ENCODE measurements at places on chromosomes 3 and 15.

DNA sequence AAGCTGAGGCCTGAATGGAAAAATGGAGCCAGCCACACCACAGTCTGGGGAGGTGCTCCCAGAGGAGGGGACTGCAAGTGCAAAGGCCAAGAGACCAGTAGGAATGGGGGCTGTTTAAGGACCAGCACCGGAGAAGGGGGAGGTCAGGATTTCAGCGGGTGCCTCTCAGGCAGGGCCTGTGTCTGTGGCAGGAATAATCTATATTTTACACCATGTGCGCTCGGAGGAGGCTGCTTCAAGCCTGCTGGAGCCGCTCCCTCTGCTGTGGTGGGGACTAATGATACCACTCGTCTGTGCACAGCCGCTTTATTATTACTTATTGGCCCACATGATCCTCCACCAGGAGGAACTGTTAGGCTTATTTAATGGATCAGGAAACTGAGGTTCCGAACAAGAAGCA is 45.3 kb downstream of the TPRA1 start:
- DNase-seq: no peak

- no peak for DNase-seq
These were observed 37.2 kb upstream of the DLG1 start for GRCh38 chr3:197335428-197336132.

DNA sequence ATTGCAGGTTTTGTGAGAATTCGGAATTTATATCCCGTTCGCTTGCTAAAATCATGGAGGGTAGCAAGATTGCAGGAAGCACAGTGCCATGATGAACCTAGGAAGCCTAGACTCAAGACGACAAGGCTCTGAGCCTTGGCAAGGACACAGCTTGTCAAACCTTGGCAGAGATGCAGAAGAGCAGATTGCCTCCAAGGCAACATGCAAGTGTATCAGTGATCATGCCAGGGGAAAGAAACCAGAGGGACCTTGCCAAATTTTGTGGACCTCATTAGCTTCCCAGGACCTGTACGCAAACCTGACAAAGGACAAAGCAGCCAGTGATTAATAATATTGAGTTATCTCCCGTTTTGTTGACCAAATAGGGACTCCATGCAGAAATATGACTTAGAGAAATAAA is 159.7 kb downstream of the GOLIM4 start:
- DNase-seq: no peak

DNA sequence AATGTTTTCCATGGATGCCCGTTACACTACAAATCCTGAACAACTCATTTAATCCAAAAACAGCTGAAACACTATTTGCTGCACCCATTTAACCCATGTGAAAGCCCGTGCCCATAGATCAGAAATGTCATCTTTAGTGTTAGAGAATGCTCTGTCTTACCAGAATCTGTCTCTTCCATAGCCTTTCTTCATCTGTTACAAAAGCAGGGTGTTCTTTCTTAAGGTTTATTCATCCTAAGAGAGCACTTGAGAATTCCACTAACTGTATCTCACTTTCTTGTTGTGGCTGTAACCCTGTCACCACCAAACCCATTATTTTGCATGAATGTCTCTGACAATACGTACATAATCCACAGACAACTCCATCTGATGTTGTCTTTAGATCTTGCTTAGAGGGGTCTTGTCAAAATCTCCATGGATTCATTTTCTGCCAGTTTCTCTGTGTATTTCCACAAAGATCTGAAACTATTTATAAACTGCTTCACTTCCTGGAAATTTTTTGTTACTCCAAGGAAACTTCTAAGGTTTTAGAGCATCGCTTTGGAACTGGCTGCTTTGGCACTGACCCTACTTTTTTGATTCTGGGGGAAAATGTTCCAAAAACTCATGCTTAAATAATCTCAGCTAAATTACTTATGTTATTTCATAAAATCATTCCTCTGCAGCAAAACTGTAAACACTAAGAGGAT is 167.8 kb upstream of the CCDC54 start:
- DNase-seq: no peak

GRCh38 chr15:70034596-70034995 is 63.1 kb downstream of the TLE3 start:
- DNase-seq: no peak

- no peak for DNase-seq
These were observed 379.7 kb upstream of the EPHA6 start for GRCh38 chr3:96434651-96435050.

- DNase-seq: no peak
These were observed 44.5 kb downstream of the RGMA start for GRCh38 chr15:93044301-93045190.

DNA sequence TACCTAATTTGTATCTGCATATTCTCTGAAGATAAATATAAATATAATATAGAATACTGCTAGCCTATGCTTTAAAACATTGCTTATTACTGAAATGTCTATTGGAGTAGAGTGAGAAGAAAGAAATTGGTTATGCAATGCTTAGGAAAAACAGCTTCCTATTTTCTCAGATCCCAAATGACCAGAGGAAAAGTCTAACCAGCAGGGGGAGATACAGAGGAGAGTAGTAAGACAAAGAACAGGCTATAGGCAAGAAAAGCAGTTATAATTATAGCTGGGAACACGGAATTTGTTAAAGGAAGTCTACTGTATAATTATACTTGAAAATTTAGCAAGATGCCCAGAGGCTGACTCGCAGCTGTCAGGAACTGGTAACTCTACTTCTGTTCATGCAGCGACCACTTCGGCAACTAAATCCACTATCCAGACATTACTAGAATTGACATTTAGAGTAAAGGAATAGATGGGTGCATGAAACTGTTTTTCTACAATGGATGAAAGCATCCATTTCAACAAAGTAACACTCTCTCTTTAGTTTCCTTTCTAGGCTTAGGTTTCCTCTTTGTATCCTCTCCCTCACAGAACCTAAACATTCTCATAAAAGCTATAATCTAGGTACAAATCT is 97.2 kb downstream of the TBC1D5 start:
- DNase-seq: peak; percentile 49

DNA sequence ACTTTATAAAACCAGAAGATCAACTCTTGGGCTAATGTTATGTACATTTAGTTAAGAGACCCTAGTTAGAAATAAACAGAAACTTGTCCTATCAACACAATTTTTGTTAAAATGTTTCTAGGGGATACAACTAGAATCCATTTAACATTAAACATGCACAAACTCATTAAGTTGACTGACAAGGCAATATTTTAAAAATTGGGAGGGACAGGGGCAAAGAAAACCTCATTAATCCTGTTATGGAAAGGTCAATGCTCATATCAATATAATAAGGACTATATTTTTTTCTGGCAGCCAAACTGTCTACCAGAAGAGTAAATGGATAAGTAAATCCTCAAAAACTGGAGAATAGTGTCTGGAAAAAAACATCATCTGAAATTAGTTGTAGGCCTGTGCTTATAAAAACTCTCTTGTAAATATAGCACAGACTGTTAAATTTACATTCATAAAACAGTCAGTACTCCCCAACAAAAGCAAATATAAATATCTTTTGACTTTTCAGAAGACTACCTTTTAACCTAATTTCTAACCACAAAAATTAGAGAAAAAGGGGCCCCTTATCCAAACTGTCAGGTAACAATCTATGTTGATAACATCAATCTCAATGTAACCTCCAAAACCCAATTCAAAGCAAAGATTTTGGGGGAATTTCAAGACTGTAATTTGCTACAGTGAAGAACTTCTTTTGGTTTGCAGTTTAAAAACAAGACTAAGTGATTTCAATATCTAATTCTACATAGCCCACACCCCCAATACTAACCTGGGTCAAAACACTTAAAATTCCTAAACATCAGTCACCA is 4.2 kb downstream of the TRA2B start:
- no peak for DNase-seq

DNA sequence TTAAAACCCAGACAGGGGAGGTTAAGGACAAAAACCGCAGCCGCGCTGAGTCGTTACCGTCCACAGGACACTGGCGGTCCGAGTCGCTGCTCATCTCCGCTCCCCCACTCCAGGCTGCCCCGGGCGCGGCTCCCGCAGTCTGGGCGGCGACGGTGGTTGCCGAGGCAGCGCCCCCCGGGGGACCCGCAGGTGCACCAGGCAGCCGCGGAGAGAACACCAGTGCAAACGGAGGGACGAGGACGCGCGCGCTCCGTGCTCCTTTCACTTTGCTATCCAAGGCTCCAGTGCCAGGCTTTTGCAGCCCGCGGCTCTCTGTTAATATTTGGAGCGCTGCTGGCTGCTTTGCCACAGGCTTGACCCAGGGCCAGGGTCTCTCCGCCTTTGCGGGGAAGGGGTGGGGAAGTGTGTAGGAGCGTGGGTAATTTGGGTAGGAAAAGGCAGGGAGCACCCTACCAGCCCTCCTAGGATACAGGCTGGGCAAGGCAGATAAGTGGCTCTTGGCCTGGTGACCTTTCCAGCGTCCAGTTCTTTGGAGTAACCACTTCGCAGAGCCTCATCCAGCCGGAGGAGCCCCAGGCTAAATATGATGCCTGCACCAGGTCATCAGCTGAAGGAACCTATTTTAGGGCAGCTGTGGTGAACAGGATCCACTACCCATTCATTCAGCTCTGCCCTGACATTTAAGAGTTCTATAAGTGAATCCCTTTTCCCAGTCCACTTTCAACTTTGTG is at the start of gene GADL1:
TSS of gene GADL1 (minus strand) at position 141 of the 731 bp plus-strand sequence. CDS start at position 94, 47 bp downstream.
- DNase-seq: peak; percentile 46

- DNase-seq: no peak
These were observed 27.3 kb downstream of the MOBP start for GRCh38 chr3:39494781-39495180.

DNA sequence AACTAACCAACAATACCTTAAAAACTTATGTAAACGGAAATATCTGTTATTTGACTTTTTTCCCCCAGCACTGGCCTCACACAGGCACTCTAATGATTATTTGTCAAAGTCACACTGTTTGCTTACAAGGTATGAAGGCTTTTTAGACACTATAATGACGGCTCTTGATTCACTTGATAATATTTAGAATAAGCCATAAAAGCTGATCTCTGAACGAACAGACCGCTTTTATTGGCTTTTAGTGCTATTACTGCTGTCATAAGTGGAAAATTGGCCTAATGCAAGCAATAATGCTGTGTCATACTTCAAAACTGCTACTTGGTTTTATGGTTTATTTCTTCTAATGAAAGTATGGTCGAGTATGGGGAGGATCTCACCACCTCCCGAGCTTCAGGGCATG is 35.1 kb downstream of the MDFIC2 start:
- peak; percentile 11 for DNase-seq

GRCh38 chr3:123447749-123448517 is 957 bp downstream of the ADCY5 start:
- DNase-seq: peak; percentile 80

DNA sequence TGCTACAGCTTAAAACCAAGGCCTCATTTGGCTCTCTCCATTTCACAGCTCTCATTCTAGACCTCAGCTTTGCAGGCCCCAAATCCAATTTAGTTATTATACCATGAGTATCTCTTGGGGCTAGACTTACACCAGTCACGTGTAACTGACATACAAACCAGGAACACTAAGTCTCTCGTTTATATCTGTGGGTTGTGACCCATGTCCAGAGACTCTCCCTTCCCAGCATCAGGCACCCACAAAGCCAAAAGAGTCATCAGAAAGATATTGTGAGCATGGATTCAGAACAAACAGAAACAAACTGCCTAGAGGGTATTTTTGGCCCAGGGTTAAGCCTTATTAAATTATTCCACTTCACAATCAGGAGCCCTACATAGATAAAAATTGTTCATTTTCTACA is 5.6 kb upstream of the CCDC13 start:
- no peak for DNase-seq

- DNase-seq: no peak
These were observed 11.7 kb upstream of the MBNL1 start for GRCh38 chr3:152256851-152257562.

GRCh38 chr3:25511972-25512721 is 84.1 kb downstream of the RARB start:
- no peak for DNase-seq

DNA sequence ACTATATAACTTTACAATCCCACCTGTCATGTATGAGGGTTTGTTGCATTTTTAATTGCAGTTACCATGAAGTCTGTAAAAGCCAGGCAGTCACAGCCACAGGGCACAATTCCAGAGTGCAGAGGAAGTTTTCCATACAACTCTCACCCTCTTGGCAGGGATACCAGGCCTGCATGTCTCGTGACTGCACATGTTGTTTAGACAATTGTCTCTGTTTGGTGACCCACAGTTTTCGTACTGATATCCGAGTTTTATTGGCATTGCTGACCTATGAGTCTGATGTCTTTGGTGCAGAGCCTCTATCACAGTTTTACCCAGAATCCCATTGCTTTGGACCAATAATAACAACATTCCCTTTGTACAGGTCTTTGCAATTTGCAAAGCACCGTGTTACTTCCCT is 24.9 kb upstream of the MYZAP start:
- no peak for DNase-seq

GRCh38 chr3:100561459-100562158 is 47.8 kb upstream of the ADGRG7 start:
- no peak for DNase-seq

DNA sequence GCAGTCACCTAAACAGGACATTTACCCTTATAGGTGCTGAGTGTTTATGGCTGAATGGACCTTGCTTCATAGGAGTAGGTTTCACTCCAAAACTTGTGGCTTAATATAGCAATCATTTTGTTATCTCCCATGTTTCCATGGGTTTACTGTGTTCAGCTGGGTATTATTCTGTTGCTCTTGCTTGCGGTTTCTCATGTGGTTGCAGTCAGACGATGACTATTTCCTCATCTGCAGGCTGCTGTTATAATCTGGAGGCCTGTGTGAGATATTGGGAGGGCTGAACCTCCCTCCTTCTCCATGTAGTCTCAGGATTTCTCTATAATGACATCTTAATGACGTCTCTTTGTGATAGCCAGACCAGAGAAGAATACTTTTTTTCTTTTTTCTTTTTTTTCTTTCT is 98.1 kb downstream of the ZPLD1 start:
- DNase-seq: no peak

GRCh38 chr3:120661945-120662344 is 20.1 kb downstream of the HGD start:
- DNase-seq: no peak

DNA sequence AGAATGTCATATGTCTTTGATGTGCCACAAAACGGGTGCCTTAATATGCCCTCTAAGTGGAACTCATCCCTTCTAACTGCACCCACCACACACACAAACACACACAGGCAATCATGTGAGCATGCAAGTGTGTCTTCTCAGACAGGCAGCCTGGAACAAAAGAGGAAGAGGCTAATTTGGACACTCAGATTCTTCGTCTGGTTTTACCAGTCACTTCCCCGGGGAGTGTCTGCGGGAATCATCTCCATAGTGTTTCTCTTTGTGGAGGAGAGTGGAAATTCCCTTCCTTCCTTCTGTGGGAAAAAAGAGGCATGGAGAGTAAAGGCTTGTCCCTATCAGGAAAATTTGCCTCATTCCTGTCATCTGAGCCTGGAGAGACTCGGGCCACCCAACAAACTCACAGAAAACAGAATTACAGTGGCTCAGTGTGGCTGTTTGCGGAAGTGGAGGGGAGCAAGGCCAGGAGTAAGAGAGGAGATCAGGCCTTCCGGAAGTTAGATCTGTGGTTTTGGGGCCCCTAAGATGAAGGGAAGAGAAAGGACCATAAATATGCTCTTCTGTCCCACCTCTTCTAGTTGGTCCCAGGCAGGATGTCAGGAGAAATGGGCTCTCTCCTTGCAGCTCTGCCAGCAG is 212.6 kb upstream of the SEMA6D start:
- DNase-seq: no peak

GRCh38 chr3:89367166-89367565 is 259.7 kb downstream of the EPHA3 start:
- no peak for DNase-seq

- DNase-seq: no peak
These were observed 87.4 kb downstream of the NUP210 start for GRCh38 chr3:13332740-13333139.

Data from HEK293T (cell line).